ENCODE measurements at places on chromosomes 12 and 14.

DNA sequence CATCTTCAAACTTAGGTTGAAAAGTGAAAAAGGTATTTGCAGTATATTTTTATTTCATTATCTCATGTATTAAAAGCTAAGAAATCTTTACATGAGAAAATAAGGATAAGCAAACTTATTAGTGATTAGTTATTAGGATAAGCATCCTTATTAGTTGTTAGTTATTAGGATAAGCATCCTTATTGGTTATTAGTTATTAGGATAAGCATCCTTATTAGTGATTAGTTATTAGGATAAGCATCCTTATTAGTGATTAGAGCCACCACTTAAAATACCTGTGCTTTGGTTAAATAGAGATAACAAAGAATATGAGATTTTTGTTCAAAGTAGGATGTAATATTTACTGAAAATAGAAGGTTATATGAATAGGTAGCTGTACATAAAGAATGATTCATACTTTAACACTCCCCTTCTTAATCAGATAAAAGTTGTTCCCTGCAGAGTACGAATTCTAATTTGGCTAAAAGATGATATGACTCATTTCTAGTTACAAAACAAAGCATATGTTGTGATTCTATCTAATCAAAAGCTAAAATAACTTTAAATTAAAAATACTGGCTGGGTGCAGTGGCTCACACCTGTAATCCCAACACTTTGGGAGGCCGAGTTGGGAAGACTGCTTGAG, 56.4 kb downstream of the KDM5A start:
- DNase-seq = no peak

DNA sequence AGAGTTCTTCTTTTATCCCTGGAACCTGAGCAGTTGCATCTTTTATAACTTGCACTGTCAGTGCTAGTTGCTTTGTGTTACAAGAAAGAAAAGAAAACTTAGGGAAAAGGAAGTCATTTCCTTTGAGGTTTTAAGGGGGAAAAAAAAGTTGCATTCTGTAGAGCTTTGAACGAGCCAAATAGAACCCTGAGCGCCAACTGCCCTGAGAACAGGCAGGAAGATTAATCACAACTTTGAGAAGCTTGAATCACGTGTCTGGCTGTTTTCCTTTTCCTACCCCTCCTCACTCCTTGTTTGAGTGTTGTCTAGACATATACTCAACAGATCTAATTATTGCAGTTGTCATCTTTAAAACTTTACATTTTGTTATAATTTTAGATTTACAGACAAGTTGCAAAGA, 12.5 kb downstream of the PCNX1 start:
- DNase-seq = peak; percentile 21

GRCh38 chr14:51978681-51979085, 10.7 kb upstream of the RTRAF start:
- no peak for DNase-seq

GRCh38 chr14:97602438-97603117, 805.4 kb downstream of the VRK1 start:
- no peak for DNase-seq

GRCh38 chr14:83342590-83342989, 1808.9 kb upstream of the SEL1L start:
- peak; percentile 5 for DNase-seq

- no peak for DNase-seq
Observed at GRCh38 chr14:65815127-65815526, 402.6 kb downstream of the FUT8 start.

GRCh38 chr12:53231921-53232645, at the start of gene RARG:
TSS of gene RARG (minus strand) at chr12:53232209. CDS start at chr12:53227545, 4,664 bp downstream.
- no peak for DNase-seq

DNA sequence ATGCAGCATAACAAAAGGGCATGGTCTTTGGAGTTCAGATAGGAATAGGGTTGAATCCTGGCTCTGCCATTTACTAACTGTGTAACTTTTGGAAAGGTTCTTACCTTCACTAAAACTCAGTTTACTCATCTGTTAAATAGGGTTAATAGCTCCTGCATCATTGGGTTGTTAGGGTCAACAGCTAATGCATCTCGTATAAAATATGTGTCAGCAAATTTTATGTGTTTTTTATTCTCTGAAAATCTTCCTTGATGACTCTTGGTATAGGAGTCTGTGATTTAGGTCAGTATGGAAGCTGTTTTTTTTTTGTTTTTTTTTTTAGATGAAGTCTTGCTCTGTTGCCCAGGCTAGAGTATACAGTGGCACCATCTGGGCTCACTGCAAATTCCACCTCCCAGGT, 36.1 kb upstream of the SRP54 start:
- DNase-seq = no peak

DNA sequence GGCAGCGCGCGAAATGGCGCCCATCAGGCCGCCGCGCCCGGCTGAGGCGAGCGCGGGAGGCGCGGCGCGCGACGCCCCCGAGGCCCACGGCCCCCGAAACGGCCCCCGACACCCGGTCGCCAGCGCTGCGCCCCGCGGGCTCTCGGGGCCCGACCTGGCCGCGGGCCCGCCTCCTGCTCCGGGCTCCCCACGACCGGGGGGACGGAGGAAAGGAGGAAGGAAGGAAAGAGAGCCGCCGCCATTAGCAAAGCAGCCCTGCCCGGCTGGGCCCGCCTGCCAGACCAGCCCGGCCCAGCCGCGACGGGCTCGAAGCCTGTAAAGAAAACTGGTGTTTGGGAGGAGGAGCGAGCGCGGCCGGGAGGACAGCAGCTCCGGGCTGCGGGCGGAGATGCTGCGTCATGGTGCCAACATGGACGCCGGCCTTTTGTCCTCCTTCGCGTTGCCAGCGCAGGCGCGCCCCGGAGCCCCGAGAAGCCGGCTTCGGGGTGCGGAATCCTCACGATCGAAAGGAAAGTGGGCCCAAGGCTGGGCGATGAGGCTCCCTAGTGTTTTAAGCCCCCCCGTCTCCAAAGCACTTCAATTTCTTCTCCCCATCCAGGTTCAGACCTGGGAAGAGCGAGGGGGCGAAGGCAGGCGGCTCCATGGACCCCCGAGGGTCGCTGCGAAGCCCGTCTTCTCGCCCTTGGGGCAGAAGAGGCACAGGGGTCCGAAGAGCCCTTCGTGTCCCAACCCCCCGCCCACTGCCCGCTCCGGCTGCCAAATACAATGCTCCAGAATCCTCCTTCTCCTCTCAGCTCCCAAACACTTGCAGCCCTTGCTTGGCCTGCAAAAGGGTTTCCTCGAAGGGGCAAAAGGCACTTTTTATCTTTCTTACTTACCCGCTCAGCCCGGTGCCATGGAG, 2.9 kb upstream of the SETD1B start:
- DNase-seq = peak; percentile 20

- DNase-seq = peak; percentile 60
Observed at GRCh38 chr12:125149160-125150108, 84.2 kb downstream of the AACS start.

DNA sequence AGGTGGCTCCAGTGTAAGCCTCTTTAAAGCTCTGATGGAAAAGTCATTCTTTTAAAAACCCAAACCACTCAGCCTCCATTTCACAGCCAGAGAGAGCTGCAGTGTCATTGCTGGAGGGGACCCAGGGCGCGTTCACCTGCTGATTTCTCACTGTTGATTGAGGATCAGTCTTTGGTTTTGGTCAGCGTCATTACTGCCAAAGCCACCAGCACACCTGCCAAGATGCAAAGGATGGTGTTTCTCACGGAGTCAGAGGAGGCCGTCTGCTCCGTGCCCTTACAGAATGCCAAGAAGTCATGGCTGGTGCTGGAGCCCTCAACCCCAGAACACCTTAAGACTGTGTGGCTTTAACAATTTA, 32.8 kb upstream of the BATF start:
- DNase-seq = no peak

GRCh38 chr12:122137229-122137628, 36.8 kb downstream of the IL31 start:
- no peak for DNase-seq

GRCh38 chr12:116280595-116281290, 3.2 kb upstream of the MED13L start:
- no peak for DNase-seq

DNA sequence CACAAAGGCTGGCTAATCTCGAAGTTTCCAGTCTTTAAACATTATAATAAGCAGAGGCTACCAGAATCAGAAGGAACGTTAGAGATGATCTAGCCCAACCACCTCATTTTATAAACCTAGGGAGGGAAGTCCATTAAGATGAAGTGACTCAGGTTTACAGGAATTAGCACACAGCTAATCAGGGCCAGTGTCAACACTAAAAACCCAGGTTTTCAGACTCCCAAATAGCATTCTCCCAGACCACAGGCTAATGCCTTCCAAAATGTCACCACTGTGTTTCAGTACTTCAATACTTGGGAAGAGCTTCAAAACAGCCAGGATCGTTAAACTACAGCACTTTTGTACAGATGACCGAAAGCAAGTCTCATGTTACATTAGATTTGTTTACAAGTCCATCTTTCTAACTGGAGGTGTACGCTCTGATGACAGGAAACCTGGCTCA, 89.2 kb downstream of the FOXN3 start:
- DNase-seq = no peak

GRCh38 chr12:53664191-53664590, 11.7 kb downstream of the ATP5MC2 start:
- no peak for DNase-seq

DNA sequence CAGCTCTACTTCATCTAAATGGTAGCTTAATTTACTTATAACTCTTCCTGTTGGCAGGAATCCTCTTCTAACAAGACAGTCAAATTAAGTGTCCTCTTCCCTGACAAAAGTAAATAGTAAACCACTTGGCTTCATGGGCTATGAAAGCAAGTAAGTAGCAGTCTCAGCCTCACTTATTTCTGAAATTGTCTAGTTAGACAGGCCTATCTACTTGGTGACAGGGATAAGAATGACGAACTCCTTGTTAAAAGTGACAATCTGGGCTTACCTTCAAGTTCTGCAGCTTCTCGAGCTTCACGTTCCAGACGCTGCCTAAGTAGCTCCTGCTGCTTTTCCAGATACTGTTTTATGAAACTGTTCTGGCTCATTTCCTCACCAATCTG, 4.7 kb downstream of the ACIN1 start:
- DNase-seq = no peak
